T-helper 2 cell (primary cell): ENCODE measurements at places on chromosomes 11 and 22.

- no peak for DNase-seq
These were observed 3.2 kb downstream of the CD6 start for GRCh38 chr11:60974726-60975125.

DNA sequence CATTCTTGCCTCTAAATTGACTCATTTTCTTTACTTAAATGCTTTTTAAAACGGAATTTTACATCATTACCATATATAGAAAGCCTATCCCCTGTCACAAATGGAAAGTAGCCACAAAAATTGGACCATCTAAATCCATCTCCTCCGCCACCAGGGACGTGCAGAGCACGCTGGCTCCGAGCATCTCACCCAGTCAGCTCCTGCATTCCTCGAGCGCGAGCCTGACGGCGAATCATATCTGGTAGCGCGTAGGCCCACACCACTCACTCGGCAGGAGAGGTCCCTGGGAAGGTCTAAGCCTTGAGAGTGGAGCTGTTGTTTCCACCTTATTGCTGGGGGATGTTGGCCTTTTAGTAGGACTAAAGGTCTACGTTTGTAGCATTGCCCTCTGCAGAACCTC, 152.4 kb downstream of the TRIM29 start:
- DNase-seq = no peak

DNA sequence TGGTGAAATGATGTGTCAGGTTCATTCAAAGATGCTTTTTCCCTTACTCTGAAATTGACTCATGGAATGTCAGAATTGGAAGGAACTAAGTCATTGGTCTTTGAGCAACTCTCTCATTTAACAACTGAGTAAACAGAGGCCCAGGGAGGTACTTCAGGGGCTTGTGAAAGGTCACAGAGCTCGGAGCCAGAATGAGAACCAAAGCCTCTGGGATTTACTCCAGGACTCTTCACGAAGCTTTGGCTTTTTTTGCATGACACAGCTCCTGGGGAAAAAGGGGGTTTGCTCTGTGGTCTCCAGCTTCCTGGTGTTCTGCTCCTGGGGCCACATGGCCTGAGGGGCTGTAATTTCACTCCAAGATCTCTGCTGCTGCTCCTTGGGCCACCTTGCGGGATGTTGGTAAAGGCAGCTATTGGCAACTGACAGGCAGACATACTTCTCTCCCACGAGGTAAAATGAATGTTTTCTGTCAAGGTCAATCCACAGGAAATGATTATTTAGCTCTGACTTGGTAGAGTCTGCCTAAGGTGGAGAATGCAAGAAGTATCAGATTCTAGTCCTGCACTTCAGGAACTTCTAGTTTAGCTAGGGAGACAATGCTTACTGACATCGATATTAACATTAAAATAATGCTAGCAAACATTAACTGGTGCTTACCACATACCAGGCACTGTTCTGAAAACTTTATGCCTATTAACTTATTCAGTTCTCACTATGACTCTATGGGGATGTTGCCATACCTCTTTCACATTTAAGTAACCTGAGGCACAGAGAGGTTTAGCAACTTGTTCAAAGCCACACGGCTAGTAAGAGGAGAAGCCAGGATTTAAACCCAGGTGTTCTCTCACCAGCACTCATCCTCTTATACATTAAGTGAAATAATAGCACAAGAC, 16.1 kb downstream of the PKNOX2 start:
- DNase-seq = no peak

DNA sequence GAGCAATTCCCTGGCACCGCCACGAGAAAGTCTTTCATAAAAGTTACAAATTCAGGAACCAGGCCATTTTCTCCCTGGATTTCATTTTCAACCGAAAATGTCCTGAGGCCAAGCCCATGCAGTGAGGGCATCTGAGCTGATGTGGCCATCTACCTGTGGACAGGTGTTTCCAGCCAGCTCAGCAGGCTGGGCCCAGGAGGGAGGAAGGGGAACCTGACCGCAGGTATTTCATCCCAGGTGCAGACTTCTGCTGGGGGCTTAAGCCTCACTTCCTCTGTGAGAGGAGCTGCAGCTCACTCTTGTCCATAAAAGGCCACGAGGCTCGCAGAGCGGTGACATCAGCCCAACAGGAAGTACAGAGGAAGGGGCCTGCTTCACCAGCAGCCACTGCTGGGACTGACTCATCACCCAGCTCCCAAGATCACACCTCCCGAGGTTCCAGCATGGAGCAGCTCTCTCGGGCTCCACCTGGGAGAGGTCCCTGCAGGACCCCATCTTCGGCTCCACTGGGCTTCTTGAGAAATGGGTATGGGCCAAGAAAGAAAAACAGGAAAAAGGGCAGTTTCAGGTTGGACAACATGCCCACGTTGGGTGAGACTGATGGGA, 56.4 kb downstream of the MYH9 start:
- DNase-seq = peak; percentile 62

GRCh38 chr11:17831883-17832282, 97.3 kb downstream of the KCNC1 start:
- DNase-seq = no peak

DNA sequence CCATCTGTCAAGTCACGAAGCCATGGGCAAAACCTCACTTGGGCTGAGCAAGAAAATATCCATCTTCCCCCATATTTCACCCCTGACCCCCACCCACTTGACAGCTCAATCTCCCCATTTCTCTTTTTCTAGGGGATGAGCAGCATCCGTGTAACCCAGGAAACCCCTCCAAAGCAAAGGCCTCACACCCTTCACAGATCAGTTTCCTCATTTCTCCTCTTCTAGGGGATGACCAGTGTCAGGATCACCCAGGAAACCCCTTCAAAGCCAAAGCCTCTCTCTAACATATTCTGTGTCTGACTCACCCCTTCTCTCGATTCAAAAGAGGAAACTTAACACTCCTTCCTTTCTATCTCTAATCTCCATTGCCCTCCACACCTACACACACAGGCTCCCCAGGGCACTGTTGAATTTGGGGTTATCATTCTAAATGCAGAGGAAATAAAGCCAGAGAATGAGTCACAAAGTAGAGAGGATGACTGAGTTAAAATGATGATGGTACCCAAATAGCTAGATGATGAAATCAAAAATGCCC, 439.7 kb downstream of the BUD13 start:
- DNase-seq = no peak

DNA sequence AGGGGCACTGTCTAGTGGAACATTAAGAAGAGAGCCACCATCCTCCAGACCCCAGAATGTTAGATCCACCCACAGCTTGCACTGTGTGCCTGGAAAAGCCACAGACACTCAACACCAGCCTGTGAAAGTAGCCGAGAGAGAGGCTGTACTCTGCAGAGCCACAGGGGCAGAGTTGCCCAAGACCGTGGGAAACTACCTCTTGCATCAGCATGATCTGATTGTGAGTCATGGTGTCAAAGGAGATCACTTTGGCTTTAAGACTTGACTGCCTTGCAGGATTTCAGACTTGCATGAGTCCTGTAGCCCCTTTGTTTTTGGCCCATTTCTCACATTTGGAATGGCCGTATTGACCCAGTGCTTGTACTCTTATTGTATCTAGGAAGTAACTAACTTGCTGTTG, 115.9 kb upstream of the CCDC179 start:
- DNase-seq = no peak

DNA sequence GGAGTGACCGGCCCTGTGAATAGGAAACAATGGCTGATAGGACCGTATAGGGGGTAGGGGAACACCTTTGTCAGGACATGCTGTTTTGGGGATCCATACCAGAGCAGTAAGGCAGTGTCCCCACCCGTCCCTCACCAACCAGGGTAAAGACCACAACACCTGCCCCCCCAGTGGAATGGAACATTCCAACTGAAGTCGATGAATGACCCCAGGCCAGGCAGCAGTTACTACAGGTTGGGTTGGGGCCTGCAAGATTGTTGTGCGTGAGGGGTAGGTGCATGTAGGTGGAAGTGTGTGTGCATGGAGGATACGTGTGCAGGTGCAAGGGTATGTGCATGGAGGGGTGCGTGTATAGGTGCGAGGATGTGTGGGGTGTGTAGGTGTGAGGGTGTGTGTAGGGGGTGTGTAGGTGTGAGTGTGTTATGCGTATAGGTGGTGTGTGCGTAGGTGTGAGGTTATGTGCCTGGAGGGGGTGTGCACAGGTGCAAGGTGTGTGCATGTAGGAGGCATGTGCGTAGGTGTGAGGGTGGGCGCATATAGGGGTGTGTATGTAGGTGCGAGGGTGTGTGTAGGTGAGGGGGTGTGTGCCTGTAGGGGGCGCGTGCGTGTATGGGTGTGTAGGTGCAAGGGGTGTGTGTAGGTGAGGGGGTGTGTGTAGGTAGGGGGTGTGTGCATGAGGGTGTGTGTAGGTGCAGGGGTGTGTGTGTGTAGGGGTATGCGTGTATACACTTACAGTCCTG, 32.9 kb downstream of the PISD start:
- no peak for DNase-seq

- no peak for DNase-seq
These were observed 7.8 kb downstream of the UCP2 start for GRCh38 chr11:73974604-73975478.

- no peak for DNase-seq
These were observed 9.8 kb downstream of the CYP2R1 start for GRCh38 chr11:14882196-14882595.

DNA sequence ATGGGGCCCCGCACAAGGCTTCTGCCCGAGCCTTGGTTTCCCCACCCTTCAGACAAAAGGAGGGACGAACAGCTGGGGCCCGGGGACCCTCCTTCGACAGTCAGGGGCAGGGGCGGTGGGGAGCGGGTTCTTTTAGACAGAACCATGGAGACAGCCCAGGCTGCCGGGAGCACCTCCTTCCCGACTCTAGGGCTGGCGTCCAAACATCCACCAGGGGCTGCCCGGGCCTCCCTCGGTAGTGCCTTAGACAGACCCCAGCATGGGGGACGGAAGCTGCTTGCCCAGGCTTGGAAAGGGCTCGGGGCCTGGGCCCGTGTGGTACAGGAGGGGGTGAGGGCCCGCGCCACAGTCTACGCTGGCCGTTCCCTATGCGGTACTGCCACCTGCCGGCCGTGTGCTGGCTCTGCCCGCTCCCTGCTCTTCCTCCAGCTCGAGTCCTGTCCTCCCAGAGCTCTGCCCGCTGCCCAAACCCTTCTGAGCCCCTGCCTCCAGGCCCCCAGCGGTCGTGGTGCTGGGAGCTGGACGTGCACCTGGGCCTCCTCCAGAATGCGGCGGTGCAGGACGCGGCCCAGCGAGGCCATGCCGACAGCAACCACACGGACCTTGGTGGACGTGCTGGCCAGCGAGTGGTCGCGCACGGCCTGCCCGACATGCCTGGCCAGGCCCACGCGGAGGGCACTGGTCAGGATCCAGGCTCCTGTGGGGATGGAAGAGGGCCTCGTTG, 20.1 kb downstream of the TSSC4 start:
- DNase-seq = peak; percentile 72

DNA sequence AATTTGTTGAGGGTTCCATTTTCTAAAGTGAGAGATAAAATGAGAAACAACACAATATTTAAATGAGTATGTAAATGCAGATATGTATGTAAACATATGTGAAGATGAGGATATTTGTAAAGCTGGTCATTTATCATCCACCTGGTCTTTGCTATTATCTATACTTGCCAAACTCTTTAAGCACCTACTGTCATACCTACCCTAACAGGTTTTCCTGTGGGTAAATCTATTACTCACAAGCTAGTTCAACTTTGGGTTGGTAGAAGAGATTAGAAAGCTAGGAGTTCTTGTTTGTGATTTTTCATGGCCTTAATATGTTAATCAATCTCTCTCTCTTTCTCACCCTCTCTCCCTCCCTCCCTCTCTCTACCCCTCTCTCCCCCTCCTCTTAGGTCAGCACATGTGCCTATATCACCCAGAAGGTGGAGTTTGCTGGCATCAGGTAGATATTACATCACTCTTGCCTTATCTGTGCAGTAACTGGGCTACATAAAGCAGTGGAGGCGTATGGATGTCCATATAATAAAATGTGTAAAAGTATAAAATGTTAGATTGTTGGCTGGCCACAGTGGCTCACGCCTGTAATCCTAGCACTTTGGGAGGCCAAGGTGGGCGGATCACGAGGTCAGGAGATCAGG, 14.7 kb downstream of the DEPDC5 start:
- no peak for DNase-seq

DNA sequence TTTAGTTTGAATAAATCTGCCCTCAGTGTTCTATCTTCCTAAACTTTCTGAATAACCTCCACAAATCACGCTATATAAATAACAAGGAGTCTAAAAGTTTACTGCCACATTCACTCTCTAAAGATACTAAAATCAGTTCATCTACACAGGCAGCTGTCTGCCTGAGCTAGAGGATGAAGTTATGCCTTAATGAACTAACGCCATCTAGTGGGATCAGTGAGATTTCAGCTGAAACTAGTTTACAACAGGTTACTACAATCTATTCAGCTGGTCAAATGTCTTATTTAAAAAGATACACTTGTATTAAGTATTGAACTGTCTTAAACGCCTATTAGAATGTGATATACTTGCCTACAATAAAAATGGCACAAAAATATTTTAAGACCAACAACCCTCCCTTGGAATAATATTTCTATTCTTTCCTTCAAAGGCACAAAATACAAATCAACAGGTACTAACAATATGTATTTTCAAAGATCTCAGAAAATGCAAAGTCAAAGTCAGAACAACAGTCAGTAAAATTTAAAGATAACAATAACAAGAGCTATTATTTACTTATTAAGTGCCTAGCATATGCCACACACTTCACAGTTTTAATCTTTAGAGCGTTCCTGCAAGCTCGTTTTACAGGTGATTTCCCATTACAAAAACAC, 84.1 kb downstream of the LARGE2 start:
- DNase-seq = no peak

DNA sequence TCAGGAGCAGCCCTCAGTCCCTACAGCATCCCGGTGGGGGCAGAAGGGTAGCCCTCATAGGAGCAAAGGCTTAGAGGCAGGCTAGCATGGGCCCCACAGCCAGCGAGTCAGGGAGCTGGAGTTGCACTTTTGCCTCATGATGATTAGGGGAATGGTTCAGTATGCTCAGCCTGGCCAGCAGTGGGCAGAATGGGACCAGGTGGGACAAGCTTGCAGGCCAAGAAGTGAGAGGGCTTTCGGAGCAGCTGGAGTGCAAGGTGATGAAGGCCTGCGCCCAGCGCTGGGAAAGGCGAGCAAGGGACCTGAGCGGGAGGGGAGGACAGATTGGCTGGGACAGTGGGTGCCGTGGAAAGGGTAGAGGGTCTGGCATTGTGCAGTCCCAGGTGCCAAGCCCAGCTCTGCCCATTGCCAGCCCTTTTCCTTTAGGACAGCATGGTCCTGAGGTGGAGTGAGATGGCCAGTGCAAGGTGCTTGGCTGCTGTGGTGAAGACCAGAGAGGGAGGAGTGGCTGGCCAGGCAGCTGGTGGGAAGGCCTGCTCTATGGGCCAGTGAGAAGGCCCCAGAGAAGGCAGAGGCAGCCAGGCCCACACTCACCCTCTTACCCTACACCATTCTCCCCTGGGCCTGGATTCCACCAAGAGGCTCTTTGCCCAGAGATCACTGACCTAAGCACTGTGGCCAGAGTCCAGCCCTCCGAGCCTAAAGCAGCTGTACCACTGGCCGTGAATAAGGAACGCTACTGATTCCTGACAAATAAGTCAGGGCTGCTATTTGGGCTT, 47.9 kb upstream of the SUSD2 start:
- DNase-seq = no peak
